Head of caudate nucleus (tissue), 42 donors: ENCODE measurements at places on chromosomes 11 and 22.
A peak's percentile ranks its signal among the peaks of the same experiment; 100 is the strongest.

GRCh38 chr22:50341977-50342650 is 1.0 kb upstream of the PPP6R2 start:
- DNase-seq: peak; percentile 88

- DNase-seq: no peak
Observed at GRCh38 chr11:26801601-26802000, 79.7 kb upstream of the SLC5A12 start.

GRCh38 chr11:131052367-131052766 is 136.1 kb upstream of the SNX19 start:
- DNase-seq: no peak

- peak; percentile 58 for DNase-seq
Observed at GRCh38 chr11:125494031-125494360, 2.1 kb downstream of the FEZ1 start.

DNA sequence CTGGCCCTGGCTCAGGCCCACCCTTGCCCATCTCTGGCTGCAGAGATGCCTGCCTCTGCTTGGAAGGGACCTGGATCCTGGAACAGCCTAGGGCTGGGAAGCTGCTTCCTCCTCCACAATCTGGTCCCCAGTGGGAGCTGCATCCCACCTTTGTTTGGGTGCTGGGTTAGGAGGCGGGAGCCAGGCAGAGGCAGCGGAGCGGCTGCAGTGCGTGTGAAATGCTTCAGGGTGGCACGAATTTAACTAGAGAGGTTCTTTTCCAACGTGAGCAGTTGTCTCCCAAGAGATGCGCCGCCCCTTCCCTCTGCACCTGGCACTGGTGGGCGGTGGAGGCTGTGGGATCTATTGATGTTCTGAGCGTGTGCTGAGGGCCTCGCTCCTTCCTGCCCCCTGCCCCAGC is 31.6 kb downstream of the BRSK2 start:
- peak; percentile 76 for DNase-seq

DNA sequence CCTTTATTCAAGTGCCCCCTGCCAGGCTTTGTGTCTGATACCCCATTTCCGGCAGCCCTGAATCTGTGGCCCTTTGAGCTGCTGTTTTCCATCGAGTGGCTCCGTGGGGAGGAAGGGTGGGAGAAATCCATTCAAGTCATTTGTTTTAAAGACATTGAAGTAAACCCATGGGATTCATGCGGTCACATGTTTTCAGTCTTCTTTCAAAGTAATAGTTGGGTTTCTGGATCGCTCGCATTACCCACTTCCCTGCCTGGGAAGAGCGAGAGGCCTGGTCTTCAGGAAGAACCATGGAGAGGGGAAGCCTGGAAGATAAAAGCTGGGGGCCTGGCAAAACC is 14.4 kb downstream of the DAGLA start:
- no peak for DNase-seq

GRCh38 chr11:6457581-6458320 is 16.0 kb downstream of the TRIM3 start:
- no peak for DNase-seq

DNA sequence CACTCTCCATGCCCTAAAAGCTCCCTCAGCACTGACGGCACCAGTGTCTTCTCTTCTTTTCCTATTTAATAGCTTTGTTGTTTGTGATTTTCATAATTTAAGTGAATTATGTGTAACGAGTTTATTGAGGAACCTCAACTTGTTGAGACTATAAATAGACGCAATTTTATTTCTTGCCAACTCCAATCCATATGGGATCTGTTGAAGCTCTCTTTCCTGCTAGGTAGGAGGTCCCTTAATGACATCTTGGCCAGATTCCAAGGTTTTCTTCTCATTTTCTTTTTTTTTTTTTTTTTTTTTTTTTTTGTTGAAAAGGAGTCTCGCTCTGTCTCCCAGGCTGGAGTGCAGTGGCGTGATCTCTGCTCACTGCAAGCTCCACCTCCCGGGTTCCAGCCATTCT is 14.2 kb downstream of the RTL6 start:
- DNase-seq: no peak

DNA sequence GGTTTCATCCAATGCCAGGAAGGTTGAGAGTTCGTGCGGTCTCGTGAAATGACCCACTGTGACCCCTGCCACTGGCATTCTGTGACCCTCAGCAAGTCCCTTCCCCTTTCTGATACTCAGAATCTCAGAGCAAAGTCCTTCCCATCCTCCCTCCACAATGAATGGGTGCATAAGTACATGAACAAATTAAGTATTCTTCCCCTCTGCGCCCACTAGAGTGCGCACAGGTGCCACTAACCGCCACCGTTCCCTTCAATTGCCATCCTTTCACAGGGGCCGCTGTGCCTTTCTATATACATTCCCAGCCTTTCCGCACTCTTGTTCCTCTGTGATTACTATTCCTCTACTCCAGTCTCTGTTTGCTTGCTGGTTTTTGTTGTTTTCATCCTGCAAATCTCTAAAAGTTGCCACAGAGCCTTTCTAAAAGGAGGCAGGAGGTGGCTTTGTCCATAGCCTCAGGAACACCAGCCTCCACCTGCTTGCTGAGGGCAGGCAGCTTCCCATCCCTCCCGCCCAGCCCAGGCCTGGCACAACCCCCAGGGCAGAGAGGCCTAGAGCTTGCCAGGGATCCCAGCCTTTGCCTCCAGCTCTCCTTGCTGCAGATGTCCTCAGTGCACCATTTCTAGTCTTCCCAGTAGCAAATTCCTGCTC is 6.7 kb upstream of the AP1B1 start:
- peak; percentile 71 for DNase-seq

DNA sequence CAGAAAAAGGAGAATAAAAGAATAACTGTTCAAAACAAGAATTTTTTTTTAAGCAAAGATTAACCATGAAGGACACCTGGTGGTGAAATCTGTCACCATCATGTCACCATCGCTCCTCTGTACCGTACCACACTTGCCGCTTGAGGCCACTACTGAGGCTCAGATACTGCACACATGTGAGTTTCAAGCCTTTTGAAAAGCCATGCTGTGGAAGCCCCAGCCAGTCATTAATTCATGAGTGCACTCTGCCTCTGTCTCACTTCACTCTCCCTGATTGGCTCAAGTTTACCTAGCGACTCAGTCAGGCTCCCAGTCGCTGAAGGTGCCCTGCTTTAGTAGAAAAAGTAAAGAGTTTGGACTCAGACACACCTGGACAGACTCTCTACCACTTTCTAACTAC is 6.6 kb upstream of the MS4A12 start:
- no peak for DNase-seq

GRCh38 chr22:20602609-20603164 is 95.3 kb downstream of the MED15 start:
- no peak for DNase-seq

- DNase-seq: no peak
Observed at GRCh38 chr22:50737728-50738648, at the start of gene ACR. ACR (plus strand) TSS chr22:50738204; CDS start chr22:50738236, 32 bp downstream.

DNA sequence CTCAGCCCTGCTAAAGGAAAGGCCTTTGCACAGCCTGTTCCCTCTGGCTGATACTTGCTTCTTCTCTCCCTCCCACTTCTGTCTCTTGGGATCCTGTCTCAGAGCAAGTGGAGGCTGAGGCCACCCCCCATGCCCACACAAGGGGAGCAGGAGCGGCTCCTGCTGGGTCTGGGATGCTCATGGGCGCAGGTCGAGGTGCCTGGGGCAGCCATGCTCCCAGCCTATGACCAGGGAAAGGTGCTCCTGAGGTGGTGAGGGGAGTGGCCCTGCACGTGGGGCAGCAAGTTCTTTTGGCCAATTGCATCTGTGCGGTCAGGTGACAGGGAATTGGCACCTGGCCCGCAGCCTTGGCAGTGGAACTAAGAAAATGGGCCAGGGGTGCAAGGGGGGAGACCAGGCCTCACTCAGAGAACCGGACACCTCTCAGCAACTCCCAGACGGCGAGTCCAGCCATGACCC is 1.5 kb downstream of the MAPK11 start:
- no peak for DNase-seq

GRCh38 chr11:77102246-77103210 is at the start of gene OMP:
OMP (plus strand) TSS chr11:77102840; CDS start chr11:77102840, 0 bp downstream.
- DNase-seq: no peak

DNA sequence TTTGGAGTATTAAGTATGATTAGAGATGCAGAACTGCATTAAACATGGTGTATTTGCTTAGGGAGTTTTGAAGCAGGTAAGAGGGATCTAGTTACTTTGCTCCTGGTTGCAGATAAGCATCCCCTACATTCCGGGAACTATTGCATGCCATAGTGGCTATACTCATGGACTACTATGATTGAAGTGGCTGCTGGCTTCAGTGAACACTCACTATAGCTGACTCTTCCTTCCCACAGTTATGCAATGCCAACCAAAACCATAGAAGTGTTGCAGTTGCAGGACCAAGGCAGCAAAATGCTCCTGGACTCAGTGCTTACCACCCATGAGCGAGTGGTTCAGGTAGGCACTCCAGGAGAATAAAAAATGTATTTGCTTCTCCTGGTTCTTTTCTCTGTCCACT is 17.0 kb downstream of the COA4 start:
- DNase-seq: no peak

DNA sequence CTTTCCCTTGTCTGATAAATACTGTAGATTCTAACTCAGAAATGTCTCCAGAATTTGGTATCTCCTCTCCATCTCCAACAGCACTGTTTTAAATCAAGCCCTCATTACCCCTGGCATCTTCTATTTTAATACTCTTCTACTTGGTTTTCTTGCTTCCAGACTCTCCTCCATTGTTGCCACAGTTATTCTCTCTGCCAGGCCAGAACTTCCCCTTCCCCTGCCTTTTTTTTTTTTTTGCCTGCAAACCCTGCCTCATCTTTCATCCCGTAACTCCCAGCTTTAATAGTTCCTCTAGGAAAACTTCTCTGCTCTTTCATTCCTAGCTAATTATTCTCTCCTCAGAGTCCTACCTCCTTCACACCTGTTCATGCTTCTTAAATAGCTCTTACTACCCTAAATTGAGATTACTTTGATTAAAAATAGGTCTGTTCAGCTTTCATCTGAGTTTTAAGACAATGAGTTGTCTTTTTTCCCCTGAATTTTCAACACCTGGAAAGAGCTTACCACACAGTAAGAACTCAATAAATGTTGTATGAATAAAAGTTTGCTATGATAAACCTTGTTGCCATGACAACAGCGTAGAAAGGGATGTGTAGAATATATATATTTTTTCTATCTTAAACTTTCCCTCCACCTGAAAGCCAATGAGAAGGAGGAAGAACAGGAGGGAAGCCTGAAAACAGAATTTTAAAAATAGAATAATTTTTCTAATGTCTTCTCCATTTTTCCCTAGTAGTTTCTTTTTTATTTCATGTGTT is 3.6 kb downstream of the IL18 start:
- no peak for DNase-seq

DNA sequence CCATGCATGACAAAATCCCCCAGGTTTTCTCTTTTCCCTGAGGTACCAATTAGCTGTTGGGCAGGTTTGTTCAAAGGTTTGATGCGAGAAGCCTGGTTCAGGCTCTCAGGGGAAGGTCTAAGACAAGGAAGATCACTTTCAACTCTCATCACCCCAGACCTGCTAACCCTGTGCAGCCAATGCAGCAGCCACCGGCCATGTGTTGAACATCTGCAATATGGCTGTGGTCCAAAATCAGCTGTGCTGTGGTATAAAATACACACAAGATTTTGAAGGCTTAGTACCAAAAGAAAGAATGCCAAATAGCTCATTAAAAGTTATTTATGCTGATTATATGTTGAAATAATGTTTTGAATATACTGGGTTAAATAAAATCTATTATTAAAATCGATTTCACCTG is 58.5 kb downstream of the SMCO4 start:
- no peak for DNase-seq

GRCh38 chr11:58900479-58901420 is 38.5 kb upstream of the GLYATL1 start:
- DNase-seq: peak; percentile 84

- no peak for DNase-seq
Observed at GRCh38 chr11:66293777-66294625, 2.3 kb downstream of the TMEM151A start.

DNA sequence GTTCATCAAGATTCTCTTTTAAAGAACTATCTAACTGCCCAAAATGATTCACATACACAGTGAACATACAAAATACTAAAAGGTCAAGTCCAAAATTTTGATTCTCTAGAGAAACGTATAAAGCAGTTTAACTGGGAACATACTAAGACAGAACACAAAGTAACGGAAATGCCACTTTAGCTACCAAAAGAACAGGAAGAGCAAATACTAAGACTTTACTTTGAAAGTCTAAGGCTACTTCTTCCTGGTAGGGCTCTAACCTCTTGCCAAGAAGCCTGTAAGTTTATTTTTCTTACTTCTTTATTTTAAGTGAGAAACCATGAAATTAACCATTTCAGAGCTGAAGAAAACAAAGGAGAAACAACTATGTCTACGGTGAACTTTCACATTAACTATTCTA is 6.2 kb downstream of the PICALM start:
- no peak for DNase-seq

DNA sequence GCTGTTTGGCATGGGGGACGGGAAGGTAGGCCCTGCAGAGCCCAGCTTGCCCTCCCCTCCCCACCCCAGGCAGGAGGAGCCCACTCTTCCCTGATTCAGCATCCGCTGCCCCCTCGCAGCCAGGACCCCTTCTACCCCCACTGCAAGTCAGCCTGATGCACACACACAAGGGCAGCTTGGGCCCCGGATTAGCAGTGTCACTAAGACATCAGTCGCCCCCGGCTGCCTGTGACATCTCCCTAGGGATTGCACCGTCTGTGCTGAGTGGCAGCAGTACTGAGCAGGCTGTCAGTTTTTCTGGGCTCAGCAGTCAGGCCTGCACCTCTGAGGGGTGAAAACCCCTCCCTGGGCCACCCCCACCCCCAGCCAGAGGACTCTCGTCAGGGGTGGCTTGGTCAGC is 30.4 kb upstream of the SYT7 start:
- no peak for DNase-seq

- DNase-seq: no peak
Observed at GRCh38 chr11:1303973-1304372, 5.5 kb downstream of the TOLLIP start.

GRCh38 chr22:48047722-48048500 is 1285.5 kb downstream of the TBC1D22A start:
- no peak for DNase-seq

DNA sequence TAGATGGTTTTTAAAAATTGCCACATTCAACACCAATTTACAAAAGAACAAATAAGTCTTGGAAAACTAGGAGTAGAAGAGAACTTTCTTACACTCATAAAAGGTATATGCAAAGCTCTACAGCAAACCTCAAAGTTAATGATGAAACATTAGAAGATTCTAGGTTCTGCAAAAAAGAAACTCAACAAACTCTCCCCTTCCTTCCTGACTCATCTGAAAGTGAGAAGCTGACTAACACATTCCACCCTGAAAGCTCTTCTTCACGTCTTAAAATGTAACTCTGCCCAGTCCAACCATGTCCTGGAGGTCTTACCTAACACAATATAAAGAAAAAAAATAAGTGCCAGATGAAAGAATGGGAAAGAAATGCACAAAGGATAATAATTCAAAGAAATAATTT is 218.9 kb upstream of the ISX start:
- no peak for DNase-seq

GRCh38 chr11:94507485-94507884 is 4.8 kb upstream of the C11orf97 start:
- no peak for DNase-seq

GRCh38 chr11:111729071-111729830 is 36.9 kb downstream of the PPP2R1B start:
- no peak for DNase-seq
